CD8-positive, alpha-beta memory T cell (primary cell): ENCODE measurements at places on chromosomes 5 and 9.
A peak's percentile ranks its signal among the peaks of the same experiment; 100 is the strongest.

GRCh38 chr5:137733006-137733405 lies 2.9 kb downstream of the KLHL3 start:
- no peak for DNase-seq

- no peak for DNase-seq
Observed at GRCh38 chr9:14277244-14277643, 36.7 kb downstream of the NFIB start.

DNA sequence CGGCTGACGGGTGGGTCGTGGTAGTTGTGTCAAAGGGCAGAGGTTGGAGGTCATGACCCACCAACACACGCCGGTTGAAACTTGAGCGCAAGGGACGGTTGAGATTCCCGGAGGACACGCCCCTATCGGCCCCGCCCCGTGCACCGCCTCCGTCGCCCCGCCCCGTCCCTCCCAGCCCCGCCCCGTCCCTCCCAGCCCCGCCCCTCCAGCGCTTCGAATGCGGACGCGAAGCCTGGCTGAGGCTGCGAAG lies 226 bp upstream of the RANBP17 start:
- DNase-seq, result no peak

DNA sequence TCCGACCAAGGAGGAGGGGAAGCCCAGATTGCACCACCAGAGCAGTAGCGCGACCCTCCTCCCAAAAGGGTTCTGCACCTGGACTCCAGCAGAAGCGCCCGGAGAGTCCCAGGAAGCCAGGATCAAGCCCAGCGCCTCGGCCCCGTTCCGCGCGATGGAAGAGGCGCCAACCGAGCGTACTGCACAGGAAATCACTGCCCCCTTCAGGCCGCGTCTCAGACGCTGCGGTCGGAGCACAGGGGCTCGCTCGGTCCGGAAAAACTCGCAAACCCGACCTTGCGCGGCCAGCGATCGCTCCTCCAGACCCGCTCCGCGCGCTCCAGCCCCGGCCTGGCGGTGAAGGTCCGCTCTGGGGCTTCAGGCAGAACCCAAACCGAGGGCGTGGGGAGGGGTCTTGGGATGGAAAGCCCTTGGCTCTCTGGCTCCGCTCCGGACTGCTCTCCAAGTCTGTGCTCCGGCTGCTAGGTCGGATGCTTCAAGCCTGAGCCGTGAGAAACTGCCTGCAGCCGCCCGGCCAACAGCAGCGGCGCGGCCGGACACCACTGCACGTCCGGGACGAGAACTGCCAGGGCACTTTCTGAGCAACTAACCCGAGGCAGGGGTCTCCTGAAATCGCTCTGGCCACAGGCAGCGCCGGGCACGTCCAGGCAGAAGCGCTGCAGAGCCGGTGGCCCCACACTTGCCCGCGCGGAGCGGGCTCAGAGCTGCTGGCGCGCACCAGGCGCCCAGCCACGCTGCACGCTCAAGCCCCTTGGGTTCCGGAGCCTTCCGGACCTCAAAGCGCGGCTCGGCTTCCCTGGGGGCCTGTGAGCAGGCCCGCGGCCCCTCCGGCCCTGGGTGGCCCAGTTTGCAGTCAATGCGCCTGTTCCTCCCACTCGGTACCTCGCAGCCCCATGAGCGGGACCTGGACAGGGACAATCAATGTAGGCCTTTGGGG lies 1.3 kb downstream of the GABBR2 start:
- no peak for DNase-seq

- DNase-seq, result no peak
Observed at GRCh38 chr5:68375540-68375939, 160.0 kb downstream of the PIK3R1 start.

- DNase-seq, result no peak
Observed at GRCh38 chr9:82196622-82197441, 208.3 kb downstream of the SPATA31D1 start.

DNA sequence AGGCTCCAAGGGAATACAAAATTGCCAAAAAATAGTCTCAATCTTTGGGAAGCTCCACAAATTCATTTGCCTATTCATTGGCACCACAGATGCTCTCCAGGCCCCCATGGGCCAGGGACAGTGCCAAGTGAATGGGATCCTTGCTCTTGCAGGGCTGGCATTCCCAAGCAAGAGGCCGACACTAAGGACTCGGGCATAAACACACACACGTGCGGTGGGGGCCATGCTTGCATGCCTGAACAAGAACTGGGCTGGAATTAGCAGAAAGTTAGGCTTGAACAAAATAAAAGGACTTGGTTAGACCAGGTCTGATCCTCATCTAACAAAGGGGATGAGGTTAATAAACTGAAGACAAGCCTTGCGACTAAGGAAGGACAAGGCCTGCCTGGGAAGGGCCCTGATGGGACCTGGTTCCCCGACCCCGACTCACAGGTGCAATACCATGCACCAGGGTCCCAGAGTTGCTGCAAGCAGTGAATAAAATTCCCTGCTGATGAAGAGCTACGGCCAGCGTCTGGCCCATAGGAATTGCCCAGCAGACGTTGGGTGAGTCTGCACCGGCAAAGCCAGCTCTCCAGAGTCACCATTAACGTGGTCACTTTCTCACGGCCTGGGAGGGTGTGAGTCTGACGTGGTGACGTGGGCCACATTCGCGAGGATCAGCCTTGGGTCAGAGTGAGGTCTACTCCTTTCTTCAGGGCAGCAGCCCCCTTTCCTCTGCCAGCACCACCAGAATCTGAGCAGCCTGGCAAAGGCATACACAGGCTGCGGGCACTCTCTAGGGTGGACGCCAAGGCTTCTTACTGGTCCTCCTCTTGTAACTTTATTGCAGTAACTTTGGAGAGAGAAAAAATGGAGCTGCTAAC lies 77.4 kb upstream of the FCN1 start:
- no peak for DNase-seq

DNA sequence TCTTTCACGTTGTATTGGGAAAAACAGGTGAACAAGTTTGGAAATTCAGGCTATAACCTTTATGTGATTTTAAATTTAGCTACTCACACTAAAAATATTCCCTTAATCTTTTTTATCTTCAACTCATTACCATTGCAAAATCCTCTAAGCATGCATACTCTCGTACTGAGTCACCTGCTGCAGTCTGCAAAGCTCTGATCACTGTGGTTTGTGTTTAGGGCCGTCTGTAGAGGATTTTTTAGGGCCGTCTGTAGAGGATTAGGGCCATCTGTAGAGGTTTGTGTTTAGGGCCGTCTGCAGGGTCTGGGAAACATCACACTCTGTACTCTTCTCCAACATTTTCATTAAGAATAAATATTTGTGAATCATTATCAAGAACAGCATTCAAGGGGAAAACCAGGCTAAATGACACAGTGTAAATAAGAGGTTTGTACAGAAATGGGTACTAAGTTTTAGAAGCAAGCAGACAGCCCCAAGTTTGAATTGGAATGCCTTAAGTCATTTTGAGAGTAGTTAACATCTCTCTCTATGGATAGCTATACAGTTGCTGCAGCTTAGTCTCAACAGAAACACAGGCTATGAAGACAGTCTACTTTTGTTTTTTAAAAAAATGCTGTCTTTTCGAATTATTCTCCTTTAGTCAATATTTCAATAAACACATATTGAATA lies 155.0 kb upstream of the TSLP start:
- no peak for DNase-seq

- no peak for DNase-seq
Observed at GRCh38 chr9:8078641-8079140, 279.1 kb upstream of the DMAC1 start.

DNA sequence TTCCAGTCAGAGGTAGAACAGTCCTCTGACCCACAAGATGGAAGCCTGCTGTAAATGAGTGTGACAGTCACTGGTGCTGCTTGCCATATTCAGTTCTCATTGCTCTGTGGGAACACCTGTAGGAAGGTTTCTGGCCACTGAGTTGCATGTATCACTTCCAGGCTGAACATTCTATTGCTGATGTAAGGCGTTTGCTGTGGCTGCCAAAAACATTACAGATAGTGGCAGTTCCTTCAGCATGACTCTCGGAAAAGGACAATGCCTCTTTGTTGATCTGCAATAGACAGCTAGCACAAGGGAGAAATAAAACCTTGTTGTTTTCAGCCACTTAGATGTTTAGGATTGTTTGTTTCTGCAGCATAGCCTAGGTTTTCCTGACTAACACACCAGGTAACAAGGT lies 217.2 kb downstream of the AGTPBP1 start:
- DNase-seq, result no peak

- DNase-seq, result no peak
Observed at GRCh38 chr5:138622051-138622450, 46.9 kb upstream of the HSPA9 start.

DNA sequence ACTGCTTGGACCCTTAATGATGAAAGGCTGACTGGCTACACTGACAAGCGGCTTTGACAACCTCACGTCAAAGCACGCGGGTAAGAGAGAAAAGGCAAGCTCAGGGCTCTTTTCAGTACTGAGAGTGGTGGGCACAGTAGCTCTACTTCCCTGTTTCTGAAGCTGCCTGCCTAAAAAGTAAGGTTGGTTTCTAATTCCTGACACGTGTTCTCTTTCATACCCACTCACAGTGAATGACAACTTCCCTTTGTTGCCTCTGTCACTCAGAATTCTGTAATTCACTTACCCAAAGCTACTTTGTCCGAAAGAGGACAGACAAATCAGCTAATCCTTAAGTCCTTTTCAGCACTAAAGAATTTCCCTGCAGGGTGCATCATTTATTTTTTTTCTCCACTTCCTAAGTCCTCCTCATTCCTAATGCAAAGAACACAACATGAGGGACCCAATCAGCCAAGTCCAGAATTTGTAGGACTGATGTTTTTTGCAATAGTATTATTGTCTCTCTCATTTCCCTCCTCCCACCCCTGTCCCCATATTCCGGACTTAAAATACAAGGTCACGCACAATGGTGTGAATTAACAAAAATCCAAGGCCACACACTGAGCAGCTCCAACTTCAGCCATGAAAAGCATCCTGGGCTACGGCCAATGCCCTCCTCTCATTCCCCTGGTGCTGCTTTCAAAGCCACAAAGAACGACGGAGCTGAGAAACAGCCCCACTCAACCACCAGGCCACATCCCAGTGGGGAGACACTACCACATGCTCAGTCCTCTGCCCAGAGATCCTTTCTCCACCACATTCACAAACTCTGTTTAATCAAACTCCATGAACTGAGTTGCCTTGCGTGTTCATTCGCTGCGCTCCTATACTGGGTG lies 221.0 kb downstream of the TSSK1B start:
- no peak for DNase-seq

- DNase-seq, result no peak
Observed at GRCh38 chr9:14812806-14813205, 90.3 kb upstream of the CER1 start.

- no peak for DNase-seq
Observed at GRCh38 chr9:110065532-110065931, 142.4 kb downstream of the C9orf152 start.

- no peak for DNase-seq
Observed at GRCh38 chr5:36414869-36415282, 113.2 kb upstream of the RANBP3L start.

- no peak for DNase-seq
Observed at GRCh38 chr5:90307782-90308181, 101.8 kb downstream of the CETN3 start.

DNA sequence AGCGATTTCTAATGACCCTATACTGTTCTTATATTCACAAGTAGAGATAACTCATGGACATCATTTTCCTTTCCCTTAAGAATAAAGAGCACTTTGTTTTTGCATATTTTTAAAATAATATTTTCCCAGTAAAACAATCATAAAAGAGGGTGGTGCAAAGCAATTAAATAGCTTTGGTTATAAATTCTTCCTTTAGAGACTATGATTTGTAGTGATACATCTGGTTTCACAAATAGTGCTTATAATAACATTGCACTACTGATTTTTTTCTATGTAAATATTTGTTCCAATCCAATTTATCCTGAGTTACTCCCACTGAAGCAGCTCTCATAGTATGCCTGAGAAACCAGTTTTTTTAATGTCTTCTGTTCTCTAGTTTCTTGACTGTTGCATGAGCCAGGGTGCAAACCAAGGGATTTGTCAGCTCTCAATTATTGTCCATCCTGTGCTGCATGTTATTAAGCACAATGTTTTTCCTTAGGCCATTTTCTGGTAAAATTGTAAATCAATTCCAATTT lies 74.7 kb downstream of the LURAP1L start:
- no peak for DNase-seq

GRCh38 chr5:142674531-142675469 lies 11.1 kb downstream of the FGF1 start:
- no peak for DNase-seq

GRCh38 chr9:2016408-2017330 lies 1.5 kb downstream of the SMARCA2 start:
- peak; percentile 60 for DNase-seq

DNA sequence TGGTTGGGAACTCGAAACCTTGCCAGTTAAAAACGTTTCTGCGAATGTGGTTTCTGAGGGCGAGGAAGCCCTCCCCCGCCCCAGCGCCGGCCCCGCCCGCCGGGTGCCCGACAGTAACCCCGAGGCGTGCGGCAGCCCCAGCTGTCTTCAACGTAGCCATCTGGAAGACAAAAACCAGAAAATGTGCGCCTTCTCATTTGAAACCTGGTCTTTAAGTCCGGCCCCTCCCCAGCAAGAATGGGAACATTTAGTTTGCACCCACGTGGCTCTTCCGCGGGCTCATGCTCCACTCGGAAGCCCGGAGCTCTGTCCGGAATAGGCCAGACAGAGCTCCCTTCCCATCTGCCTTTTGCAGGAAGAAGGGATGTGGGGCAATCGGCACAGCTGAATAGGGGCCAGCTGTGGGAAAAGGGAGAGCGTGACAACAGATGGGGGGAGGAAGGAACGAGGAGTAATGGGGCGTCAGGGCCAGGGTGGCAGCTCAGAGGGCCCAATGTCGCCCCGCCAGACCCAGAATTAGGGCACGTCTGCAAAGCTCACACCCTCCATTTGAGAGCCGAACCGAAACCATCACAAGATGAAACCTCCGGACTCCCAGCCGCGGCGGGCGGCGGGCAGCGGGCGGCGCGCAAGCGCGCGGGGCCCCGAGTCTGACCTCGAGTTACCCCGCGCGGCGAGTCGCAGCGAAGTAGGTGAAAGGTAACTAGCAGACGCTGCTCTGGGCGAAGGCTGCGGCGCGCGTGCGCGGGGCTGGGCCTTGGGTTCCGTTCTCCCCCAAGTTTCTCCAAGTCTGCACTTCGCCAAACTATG lies 63.4 kb upstream of the ABCA1 start:
- DNase-seq, result peak; percentile 84

DNA sequence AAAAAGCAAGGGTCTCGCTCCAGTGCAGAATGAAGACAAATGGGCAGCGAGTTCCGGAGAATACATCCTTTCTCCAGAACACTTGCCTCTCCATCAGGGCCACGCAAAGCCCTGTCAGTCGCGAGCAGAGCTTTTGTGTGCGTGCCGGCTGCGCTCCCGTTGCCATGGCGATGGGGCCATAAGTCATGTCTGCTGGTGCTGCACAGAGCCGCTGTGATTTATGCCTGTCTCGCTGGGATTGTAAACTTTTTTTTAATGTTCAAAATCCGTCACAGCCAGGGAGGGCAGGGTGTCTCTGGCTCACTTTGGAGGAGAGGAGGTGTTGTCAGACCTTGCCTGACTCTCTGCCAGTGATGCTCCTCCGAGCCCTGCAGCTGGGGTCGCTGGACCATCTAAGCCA lies 272.7 kb downstream of the TRIM32 start:
- DNase-seq, result no peak

- peak; percentile 43 for DNase-seq
Observed at GRCh38 chr9:112334432-112334841, 1.0 kb upstream of the PTBP3 start.
